ENCODE measurements at places on chromosomes 3 and 15.

- DNase-seq = no peak
Observed at GRCh38 chr3:114827495-114827894, 319.6 kb downstream of the ZBTB20 start.

- no peak for DNase-seq
Observed at GRCh38 chr15:68411735-68412134, 20.2 kb downstream of the ITGA11 start.

DNA sequence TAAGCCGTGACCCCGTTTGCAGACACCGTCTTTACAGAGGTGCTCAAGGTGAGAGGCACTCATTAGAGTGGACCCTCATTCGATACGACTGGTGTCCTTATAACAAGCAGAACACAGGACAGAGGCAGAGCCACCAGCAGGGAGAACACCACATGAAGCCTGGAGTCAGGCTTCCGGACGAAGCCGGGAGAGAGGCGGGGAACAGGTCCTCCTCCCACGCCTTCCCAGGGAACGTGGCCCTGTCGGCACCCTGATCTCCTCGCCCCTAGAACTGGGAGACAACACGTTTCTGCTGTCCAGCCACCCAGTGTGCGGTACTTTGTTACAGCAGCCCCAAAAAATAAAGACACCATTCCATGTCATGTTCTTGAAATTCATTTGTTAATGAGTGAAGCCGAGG, 33.6 kb downstream of the ZDHHC19 start:
- DNase-seq = no peak

DNA sequence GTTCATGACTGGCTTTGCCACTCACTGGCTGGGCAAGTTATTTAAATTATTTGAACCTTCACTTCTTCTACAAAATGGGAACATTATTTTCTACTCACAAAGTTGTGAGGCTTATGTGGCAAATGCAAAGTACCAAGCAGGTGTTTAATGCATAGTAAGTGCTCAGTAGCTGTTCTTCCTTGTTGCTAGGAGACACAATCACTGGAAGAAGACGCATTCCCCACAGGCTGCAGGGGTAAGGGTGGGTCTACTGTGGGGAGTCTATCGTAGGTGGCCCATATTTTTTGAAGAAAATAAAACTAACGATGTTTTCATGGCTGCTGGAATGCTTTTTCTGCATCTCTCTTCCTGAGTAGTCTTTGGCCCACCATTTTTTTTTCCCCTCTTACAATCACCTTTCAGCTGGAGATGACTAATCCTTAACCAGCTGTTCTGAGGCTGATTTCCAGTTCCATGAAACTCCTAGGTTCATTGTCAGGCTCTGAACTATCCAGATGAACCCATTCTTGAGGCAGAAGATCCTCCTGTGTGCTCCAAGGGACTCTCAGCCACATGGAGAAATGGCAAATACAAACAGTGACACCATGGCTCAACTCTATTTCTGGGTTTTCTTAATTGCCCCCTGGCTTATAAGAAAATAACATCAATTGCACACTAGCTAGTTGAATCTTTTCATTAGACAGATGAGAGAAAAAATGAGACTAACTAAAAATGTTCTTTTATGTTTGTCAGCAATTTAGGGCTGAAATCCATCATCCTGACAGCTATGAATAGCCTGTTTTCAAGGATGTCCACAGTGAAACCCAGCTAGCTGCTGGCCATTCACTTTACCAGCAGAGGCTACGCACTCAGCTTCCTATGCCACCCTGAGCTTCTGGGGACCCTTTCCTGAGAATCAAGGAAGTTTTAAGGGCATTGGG, 108.3 kb upstream of the ETV5 start:
- DNase-seq = no peak

DNA sequence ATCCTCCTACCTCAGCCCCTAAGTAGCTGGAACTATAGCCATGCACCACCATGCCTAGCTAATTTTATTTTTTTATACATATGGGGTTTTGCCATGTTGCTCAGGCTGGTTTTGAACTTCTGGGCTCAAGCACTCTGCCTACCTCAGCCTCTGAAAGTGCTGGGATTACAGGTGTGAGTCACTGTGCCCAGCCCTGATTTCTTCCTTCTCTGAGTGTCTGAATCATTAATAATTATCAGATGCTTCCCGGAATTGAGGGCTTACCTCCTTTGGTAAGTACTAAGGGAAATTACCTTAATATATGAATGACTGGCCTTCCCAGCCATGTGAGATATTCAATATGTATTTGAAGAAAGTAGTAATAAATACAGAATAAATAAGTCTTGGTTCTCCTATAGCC, 7.2 kb downstream of the CLPX start:
- no peak for DNase-seq

DNA sequence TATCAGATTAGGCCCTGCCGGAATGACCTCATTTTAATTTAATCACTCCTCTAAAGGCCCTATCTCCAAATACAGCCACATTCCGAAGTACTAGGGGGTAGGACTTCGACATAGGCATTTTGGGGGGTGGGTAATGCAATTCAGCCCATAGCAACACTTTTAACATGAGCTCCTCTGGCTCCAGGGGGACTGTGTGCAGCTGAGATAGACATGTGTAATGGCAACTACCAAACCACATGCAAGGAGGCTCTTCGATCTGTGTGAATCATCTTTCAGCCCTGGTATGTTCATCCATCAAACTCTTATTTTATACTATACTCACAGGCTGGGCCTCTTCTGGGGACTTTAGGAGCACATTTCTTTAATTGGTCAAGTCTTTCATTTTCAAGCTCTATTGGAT, 57.4 kb upstream of the PPARG start:
- no peak for DNase-seq

- no peak for DNase-seq
Observed at GRCh38 chr3:115836944-115837343, 213.6 kb downstream of the GAP43 start.

DNA sequence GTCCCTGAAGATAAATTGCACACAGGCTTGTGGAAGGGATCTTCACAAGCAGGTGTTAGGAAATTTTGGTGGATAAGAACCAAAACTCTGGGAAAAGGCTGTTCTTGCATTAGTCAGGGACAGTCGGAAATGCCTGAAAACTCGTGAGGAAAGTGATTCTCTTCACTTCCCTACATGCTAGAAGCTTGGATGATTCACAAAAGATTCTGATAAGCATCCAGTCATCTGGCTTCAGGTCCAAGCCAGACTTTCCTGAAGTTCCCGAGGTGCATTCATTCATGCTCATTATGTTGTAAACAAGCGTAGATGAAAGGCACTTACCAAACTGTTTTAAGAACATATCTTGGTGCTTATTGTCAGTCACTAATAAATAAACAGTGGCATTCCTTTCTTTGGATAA, 1028.7 kb downstream of the NTRK3 start:
- no peak for DNase-seq

DNA sequence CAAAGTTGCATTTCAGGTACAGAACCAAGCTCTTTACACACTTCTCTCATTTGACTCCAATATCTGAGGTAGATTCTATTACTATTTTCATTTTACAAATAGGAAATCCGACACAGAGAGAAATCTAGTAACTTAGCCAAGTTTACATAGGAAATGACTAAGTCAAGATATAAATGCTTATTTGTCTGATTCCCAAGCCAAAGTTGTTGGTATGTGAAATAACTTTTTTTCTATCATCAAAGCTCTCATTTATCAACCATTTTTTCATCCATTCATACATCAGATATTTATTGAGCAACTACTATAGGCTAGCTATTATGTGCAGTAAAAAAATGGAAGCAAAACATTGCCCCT, 89.2 kb upstream of the MITF start:
- no peak for DNase-seq

GRCh38 chr15:76057332-76058000, 2.3 kb upstream of the TMEM266 start:
- no peak for DNase-seq
